Stimulated activated CD4-positive, alpha-beta T cell treated with anti-CD3 and anti-CD28 coated beads, Interleukin-15, amount 100 ng/mL, for 24 hours (primary cell): ENCODE measurements at places on chromosomes 4 and X.

- no peak for DNase-seq
These were observed 173.9 kb upstream of the CENPE start for GRCh38 chr4:103372002-103372558.

DNA sequence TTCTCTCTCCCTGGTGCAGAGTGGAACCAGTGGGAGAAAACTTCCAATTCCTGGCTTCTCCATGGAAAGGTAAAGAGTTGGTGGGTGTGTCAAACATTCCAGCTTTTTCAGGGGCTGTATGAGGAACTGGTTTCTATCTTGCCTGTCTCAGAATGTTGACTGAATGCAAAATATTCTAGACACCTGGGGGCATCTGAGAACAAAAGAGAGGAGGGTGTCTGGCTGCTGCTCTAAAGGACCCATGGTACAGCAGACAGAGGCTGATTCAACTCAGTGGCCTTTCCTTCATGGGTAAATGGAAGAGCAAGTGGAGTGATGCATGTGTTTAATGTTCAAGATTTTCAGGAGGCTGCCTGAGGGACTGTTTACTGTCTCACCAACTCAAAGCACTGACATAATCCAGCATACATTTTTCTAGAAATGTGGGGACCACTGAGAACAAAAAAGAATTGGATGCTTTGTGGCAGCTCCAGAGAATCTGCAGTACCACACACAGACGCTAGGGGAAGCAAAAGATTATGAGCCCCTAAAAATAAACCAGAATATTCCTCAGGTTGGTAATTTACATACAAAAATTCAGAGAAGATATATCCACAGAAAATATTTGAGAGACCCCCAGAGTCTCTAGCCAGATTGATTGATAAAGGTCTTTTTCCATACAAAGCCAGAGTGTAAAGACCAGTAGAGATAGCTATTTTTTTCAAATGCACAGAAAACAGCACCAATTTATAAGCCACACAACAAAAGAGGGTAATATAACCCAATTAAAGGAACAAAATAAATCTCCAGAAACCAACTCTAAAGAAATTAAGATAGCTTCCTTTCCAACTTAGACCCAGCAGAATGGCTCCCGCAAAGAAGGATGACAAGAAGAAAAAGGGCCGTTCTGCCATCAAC lies 48.0 kb upstream of the STARD8 start:
- DNase-seq = no peak

DNA sequence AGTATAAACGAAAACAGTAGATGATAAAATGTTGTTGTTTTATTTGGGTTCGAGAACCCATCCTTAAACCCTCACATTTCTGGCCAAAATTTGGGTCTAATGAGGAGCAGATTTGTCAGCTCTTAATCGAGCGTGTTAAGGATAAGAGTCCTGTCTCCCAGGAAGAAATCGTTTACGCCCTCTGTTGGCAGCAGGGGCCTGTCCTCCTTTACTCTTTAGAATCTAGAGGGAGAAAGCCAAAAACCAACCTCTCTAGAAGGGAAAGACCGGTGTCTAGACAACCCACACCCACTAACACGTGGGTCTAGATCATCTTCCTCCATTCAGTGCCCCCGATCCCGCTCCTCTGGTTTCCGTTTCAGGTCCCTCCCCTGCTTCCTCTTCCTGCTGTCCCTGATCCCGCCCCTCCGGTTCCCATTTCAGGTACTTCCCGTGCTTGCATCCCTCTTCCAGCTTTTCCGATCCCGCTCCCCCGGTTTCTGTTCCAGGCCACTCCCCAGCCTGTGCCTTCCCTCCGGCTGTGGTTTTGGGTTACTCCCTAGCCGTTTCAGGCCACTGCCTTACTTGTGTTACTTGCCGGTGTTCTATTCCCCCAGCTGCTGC lies 339.1 kb downstream of the PAPSS1 start:
- DNase-seq = no peak

- no peak for DNase-seq
These were observed 24.1 kb downstream of the HPRT1 start for GRCh38 chrX:134484039-134484438.

- DNase-seq = no peak
These were observed 41.0 kb downstream of the UGT2B28 start for GRCh38 chr4:69321153-69321729.

DNA sequence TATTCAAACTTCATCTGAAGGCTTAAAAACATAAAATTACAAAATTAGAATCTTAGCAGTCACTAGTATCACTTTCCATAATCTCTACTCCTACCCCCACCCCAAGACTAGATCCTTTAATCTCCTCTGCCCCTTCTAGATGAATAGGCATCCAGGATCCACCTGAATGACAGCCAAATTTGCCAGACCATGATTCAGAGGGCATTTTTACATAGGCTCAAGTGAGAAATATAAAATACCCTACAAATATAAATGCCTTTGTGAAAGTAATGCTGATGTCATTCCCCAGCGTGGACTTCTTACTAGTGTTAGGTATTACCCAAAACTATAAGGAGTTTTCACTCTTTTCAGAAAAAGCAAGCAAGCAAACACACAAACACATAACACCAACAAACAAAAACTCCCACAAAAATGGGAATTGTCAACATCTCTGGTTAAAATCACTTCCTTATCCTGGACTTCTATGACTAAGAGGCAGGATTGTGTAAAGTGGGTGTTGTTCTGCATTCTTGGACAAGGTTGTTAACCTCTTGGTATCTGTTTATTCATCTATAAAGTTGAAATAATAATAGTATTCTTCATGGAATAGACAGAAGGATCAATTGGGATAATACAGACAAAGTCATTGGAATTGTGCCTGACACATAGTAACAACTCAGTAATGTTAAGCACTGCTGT lies 51.3 kb upstream of the TMPRSS11F start:
- no peak for DNase-seq

GRCh38 chrX:46044486-46044885 lies 500.7 kb downstream of the ZNF674 start:
- no peak for DNase-seq

DNA sequence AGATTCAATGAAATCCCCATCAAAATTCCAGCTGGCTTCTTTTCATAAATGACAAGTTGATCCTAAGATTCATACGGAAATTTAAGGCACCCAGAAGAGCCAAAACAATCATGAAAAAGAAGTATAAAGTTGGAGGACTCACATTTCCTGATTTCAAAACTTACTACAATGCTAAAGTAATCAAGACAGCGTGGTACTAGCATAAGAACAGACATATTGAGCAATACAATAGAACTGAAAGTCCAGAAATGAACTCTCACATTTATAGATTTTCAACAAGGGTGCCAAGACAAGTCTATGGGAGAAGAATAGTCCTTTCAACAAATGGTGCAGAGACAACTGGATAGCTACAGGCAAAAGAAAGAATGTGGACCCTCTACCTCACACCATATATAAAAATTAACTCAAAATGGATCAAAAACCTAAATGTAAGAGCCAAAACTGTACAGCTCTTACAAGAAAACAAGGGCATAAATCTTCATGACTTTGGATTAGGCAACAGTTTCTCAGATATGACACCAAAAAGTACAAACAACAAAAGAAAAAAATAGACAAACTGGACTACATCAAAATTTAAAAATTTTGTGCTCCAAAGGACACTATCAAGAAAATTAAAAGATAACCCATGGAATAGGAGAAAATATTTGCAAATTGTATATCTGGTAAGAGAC lies 28.5 kb downstream of the SASH3 start:
- DNase-seq = no peak

GRCh38 chr4:108649863-108650211 lies 562 bp upstream of the OSTC start:
- DNase-seq = no peak

- no peak for DNase-seq
These were observed 243.9 kb upstream of the GYPA start for GRCh38 chr4:144384408-144384807.

- DNase-seq = no peak
These were observed 5.4 kb downstream of the WDR1 start for GRCh38 chr4:10111067-10111801.

DNA sequence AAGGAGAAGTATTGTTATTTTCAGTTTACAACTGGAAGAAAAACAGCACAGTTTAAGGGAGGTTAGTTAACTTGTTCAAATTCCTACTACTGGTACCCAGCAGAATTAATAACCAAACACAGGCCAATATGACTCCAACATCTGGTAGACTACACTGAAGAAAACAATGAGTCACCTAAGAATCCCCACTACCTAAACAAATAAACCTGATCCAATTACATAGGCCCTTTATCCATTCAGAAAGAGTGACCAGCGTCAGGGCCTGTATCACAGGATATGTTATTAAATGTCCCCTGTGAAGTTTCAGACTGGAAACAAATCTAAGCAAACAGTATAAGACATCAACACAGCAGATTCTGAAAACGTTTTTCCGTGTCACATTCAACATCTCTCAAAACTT lies 492.5 kb upstream of the INTU start:
- DNase-seq = no peak
